ENCODE measurements at places on chromosomes 6 and 20.
A peak's percentile ranks its signal among the peaks of the same experiment; 100 is the strongest.

DNA sequence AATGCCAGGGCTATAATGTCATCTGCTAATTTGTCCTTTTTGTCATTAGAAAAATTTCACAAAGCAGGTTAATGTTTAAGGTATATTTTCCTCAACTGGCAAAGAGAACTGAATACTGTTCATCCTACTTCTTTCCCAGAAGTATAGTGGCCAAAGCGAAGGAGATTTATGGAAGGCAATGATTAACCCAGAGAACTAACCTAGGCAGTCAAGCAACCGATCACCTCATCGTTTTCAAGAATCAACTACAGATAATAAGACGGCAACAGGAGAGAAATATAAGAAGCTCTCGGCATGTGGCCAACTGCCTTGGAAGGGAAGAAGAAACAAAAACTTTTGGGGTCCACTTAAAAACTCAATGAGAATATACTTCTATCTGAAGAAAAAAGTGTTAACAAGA lies 38.2 kb downstream of the REV3L start:
- no peak for DNase-seq

- no peak for DNase-seq
Measured at GRCh38 chr6:128491100-128491581, 29.3 kb downstream of the PTPRK start.

- peak; percentile 41 for DNase-seq
Measured at GRCh38 chr6:34459899-34460593, 5.8 kb upstream of the PACSIN1 start.

- DNase-seq, result peak; percentile 65
Measured at GRCh38 chr6:128432394-128432793, 88.0 kb downstream of the PTPRK start.

DNA sequence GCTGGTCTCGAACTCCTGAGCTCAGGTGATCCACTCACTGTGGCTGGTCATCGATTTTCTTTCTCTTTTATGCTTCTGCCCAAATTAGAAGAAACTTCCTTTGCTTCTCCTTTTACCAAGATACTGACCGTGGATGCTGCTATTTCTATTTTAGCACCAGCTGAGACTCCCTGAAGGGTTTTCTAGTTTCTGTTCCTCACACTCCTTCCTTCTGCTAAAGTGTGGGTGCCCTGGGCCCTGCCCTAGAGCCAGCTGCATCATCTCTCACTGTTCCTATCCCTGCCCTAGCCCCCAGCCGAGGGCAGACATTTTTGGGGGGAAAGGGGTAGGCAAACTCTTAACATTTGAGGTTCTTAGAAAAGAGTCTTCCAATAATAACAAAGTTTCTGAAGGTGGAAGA lies 6.3 kb downstream of the SMOC2 start:
- no peak for DNase-seq

DNA sequence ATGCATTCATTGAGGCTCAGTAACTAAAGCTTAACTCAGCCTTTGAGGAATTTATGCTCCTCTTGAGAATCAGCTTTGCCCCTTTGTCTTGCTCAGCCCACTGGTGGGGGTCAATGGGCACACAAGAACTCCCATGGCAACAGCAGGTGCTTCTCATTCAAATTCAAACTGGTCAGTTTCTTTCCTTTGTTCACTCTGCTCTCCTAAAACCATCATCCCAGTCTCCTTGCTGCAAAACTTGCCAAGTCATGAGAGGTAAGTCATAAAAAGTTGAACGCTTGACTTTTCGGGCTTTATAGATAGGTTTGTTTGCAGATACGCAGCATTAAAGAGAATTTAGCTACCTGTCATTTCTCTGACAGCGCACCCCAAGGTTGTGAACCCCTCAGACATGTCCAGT lies 146.8 kb downstream of the TFAP2A start:
- no peak for DNase-seq

GRCh38 chr6:22017766-22018165 lies 279.1 kb downstream of the PRL start:
- DNase-seq, result no peak

- DNase-seq, result no peak
Measured at GRCh38 chr6:77502981-77503380, 39.7 kb upstream of the HTR1B start.

Measured in EL (cell line).